ENCODE measurements at places on chromosomes 5 and 9.

DNA sequence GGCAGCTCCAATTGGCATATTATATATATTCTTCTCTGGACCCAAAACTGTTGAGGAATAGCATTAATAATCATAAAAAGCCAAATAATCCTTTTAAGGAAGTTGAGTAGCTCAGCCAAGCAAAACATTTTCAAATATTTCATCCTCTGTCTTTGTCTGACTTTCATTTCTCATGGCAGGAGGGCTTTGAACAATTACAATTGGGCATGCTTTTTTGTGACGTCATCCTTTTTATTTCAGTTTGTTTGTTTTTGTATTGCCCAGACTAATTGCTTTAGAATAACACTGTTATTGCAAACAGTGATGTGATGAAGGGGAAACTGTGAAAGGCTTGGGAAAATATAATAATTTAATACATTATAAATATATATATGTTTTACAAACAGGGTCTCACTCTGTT lies 65.2 kb upstream of the MAP1B start:
- DNase-seq: no peak

GRCh38 chr9:136605988-136606660 lies 56.6 kb upstream of the EGFL7 start:
- DNase-seq: no peak

- no peak for DNase-seq
These were observed 399.4 kb upstream of the ITGA1 start for GRCh38 chr5:52388349-52388748.

GRCh38 chr9:8613346-8613825 lies 813.8 kb upstream of the DMAC1 start:
- no peak for DNase-seq

GRCh38 chr9:28320616-28321015 lies 747.3 kb upstream of the C9orf72 start:
- no peak for DNase-seq

GRCh38 chr5:149633476-149634350 lies 52.4 kb downstream of the ARHGEF37 start:
- no peak for DNase-seq

DNA sequence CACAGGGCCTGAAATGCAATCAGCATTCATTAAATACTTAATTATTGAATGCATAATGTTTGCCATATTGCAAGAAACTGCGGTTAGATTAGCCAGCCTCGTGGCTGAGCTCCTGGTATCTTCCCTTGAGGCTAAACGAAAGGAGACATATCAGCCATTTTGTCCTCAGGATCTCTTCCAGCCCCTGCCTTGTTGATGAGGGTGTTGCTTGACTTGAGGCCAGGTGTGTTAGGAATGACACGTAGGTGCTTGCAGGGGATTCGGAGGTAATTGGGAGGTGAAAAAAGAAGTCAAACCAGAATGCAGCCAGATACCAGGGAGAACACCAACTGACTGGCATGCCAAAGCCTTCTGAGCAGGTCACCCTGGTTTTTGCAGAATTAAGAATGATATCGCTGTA lies 12.5 kb downstream of the SH3RF2 start:
- no peak for DNase-seq

DNA sequence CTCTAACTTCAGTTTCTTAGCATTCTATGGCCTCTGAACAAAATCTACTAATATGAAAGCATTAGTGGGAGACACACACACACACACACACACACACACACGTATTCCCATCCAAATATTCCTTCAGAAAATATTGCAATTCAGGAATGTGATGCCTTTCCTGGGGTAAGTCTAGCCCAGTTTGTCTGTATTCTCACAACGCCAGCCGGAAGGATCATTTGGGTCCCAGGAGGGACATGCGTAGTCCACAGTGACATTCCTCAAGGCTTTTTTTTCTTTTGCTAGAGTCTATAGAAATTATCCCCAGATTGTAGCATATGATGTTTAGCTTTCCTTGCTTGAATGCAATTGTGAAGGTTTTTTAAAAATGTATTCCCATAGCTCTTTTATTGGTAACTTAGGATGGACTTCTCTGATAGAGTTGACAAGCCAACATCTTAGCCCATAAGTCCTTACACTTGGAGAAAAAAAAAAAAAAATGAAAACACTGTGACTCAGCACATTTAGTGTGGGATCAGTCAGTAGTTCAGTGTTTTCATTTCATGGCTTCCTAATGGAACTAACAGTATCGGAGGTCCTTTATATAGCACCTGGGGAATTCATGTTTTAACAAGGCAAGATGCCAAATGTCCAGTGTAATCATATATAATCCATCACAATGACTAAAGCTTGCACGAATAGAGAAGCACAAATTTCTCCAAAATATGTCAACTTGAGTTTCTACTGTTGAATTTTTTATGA lies 316.5 kb downstream of the DIRAS2 start:
- no peak for DNase-seq

DNA sequence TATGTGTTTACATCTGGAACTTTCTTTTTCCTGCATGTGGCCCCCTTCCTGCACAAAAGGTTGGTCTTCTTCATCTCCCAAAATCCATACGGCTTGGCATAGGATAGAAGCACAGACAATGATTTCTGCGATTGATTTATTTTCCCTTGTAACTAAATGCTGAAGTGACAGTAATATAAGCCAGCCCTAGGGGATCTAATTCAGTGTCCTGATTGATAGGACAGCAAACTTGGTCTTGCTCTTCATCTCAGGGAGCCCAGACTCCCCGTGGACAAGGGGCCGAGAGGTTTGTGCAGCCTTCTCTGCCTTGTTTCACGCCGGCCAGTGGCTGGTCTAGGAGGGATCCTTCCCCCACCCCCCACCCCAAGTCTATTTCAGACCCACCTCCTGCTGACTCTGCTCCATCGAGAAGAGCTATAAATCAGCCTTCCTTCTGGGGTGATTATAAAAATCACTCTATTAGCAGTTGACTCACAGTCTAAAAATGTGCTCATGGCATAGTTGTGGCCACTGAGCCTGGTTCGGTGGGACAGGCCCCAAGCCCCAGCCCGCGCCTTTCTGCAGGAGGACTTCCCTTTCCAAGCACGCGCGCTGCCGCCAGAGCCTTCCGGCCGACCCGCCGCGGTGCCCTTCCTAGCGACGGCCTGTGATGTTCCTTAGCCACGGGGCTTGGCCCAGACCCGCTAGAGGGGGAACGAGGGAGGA lies 89.8 kb upstream of the COL5A1 start:
- no peak for DNase-seq

DNA sequence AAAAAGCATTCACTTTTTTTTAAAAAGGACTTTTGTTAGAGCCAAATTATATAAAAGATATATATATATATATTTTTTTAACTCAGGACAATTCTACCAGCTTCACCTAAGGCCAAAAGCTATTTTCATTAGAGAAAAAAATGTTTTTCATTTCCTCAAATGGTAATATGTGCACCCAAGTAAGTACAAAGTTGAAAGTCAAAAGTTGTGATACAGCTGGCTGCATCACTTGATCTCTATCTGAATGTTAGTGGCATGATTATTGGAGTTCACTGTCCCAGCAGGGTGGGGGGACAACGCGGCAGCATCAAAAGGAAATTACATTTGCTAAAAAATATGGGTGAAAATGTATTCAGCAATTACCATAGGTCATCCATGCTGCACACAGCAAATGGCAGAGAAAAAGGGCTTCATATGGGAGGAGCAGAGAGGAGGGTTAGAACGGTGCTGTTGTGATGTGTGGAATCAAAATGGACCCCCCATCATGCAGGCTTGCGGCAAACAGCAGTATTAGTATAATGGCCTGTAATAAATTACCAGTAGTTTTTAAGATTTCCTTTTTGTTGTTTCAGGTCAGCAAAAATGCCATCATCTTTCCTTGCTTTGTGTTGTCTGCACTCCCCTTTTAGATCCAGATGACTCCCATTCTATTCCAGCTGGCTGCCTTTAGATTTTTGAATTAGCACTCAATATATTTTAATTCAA lies 253.7 kb downstream of the MAT2B start:
- DNase-seq: no peak

DNA sequence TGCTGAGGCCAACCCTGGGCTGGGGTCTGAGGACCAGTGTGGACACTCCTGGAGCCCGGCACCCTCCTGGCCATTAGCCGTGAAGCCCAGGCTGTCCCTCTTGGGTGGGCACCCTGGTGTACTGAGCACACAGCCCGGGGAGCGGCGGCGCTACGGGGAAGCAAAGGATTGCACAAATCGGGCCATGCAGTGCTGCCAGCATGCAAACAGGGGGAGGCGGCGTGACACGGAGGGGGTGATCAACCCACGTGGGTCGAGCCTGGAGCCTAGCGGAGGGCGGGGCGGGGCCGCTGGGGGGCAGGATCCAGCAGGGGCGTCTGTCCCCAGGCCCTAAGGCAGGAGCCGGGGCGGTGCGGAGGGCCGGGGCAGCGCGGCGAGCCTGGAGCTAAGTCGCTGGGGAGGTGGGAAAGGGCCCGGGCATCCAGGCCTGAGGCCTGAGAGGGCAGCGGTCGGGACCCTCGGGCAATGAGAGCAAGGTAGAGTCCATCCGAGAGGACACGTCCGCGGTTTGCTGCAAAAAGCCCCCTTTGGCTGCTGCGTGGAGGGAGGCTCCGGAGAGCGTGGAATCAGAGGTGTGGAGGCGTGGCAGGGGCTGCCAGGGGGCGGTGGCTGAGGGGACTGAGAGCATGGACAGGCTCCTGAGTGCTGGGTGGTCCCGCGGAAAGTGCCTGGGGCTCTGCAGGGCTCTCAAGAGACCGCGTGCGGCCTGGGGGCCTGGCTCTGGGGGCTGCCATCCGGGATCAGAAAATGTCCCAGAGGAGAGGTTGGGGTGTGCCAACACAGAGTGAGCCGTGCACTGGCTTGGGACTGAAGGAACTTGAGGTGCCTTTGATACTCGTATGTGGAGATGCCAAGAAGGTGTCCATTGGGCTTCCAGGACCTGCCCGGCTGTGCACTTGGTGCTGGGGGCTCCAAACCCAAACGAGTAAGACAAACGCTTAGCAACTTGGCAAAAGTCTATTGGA lies 94.2 kb downstream of the BARX1 start:
- no peak for DNase-seq

GRCh38 chr5:14081791-14082190 lies 61.4 kb upstream of the TRIO start:
- DNase-seq: no peak

DNA sequence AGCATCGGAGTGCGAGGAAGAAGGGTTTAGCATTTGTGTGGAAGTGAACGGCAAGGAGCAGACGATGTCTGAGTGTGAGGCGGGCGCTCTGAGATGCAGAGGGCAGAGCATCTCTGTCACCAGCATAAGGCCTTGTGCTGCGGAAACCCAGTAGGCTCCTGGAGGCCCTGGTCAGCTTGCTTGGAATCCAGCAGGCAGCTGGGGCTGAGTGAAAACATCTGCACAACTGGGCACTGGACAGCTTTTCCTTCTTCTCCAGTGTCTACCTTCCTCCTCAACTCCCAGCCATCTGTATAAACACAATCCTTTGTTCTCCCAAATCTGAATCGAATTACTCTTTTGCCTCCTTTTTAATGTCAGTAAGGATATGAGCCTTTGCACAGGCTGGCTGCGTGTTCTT lies 72.1 kb downstream of the C7 start:
- DNase-seq: no peak

DNA sequence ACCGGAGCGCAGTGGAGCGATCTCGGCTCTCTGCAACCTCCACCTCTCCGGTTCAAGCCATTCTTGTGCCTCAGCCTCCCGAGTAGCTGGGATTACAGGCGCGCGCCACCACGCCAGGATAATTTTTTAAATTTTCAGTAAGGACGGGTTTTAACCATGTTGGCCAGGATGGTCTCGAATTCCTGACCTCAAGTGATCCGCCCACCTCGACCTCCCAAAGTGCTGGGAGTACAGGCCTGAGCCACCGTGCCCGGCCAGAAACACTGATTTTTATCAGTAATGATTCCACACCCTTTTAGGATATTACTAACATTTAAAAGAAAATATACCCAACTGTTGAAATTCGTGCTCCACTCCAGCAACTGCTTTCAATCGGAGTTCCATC lies 464 bp upstream of the FAM151B start:
- no peak for DNase-seq

GRCh38 chr9:113622600-113623400 lies 159.3 kb downstream of the RGS3 start:
- no peak for DNase-seq

DNA sequence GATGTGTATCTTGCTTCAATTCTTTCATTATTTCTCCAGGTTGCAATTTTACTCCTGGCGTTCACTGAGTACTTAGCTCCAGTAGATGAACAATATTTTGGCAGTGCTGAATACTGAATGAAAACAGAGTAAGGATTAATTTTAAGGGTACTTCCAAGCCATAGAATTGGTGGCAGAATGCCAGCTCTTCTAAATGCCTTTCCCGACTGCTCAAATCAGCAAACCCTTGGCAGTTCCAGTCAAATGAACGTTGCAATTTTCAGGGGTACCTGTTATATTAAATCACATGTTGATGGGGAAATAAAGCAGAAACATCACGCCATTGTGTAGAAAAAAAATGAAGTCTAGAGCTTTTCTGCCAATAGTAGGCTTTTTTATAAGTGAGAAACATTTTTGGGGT lies 282.4 kb upstream of the RPS23 start:
- DNase-seq: no peak

GRCh38 chr5:18203296-18203695 lies 569.0 kb downstream of the TAF11L14 start:
- DNase-seq: no peak

- DNase-seq: no peak
These were observed 804 bp downstream of the ARSI start for GRCh38 chr5:150301901-150302300.

- DNase-seq: peak; percentile 75
These were observed 15.4 kb downstream of the ITK start for GRCh38 chr5:157196045-157196444.
